Activated naive CD8-positive, alpha-beta T cell treated with anti-CD3 and anti-CD28 coated beads, Interleukin-2, amount 50 U/mL, for 24 hours (primary cell): ENCODE measurements at places on chromosomes 6 and 20.

GRCh38 chr6:41726876-41727275 is 8.5 kb downstream of the TFEB start:
- DNase-seq: no peak

GRCh38 chr6:39197521-39197920 is 31.8 kb downstream of the KCNK5 start:
- DNase-seq: no peak

DNA sequence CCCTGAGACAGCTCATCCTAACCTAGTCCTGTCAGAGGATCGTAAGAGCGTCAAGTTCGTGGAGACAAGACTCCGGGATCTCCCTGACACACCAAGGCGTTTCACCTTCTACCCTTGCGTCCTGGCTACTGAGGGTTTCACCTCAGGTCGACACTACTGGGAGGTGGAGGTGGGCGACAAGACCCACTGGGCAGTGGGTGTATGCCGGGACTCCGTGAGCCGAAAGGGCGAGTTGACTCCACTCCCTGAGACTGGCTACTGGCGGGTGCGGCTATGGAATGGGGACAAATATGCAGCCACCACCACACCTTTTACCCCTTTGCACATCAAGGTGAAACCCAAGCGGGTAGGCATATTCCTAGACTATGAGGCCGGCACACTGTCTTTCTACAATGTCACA is 3.2 kb upstream of the RPP21 start:
- DNase-seq: no peak

DNA sequence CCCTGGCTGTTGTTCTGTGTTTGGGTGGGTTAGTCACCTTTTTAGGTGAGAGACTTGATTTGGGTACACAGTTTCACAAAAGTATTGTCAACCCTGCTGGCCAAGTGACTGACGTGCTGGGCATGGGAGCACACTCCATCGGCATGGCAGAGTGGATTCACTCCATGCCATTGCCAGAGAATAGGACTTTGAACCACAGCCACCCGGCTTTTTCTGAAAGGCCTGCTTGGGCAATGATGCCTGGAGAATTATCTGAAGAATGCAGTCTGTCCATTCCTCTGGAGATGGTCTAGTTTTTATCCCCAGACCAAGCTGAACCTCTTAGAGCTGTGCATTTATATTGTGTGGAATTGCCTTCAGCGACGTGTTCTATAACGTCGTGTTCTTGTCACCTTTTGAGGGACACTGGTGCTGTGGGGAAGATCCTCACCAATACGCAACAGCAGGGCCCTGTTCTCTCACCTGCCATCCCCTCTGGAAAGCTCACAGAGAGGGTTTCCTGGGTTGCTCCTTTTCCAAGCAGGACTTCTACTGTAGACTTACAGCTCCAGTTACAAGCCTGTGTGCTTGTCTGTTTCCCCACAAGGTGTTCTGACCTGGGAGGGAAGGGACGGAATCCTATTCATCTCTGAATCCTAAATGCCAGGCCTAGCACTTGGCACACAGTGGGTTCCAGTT is 183.4 kb upstream of the AKAP12 start:
- DNase-seq: no peak

- no peak for DNase-seq
Observed at GRCh38 chr6:157221817-157222175, 101.5 kb downstream of the TMEM242 start.

GRCh38 chr20:18048176-18048575 is 9.5 kb downstream of the OVOL2 start:
- no peak for DNase-seq

DNA sequence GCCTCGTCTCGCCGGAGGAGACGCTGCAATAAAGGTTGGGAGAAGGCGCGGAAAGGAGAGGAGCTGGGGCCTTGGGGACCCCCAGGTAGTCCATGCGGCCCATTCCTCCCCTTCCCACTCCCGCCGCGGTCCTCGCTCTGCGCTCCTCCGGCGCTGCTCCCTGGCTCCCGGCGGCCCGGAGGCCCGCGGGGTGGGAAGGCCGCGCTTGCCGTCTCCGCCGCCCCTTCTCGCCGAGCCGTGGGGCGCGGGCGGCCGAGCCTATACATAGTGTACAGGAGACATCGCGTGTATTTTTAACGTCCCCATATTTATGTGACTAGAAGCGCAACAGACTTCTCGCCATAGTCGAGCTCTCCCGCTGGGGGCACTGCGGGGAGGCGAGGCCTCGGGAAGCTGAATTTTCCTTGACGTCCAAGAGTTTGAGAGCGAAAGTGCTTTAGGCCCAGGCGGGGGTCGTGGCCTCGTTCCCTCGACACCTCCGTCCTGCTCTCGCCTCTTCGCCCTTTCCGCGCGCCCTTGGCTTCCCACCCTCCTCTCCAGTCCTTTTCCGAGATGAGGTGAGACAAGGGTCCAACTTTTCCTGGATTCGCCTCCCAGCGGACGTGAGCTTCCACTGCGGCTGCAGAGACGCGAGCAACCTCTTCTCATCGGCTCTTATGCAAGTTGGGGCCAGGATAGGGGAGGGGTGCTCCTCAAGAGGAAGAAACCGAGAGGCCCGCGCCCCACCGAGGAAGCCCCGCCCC is 29.0 kb downstream of the SLC12A5 start:
- no peak for DNase-seq

GRCh38 chr6:81751388-81752083 is 945 bp downstream of the TENT5A start:
- peak; percentile 33 for DNase-seq

GRCh38 chr6:34459899-34460593 is 5.8 kb upstream of the PACSIN1 start:
- peak; percentile 42 for DNase-seq

DNA sequence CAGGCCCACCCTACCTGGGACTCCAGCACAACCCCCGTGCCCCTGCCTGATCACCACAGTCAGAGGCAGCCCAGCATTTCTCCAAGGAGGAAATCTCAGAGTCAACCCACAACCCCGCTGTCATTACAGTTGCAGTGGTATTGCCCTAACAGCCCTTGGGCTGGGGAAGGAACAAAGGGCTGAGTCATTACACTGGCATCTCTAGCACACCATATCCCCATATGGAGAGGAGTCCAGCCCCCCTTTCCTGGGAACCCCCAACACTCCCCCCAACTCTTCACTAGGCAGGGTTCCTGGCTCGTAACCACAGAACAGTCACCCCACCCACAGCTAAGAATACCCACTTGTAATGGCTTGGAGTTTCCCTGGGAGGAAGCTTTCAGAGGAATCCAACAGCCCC is 149.4 kb upstream of the OGFRL1 start:
- DNase-seq: no peak

- no peak for DNase-seq
Observed at GRCh38 chr6:148414836-148415235, 72.2 kb downstream of the SASH1 start.

GRCh38 chr6:134373282-134373922 is 55.5 kb upstream of the SGK1 start:
- DNase-seq: peak; percentile 13

- peak; percentile 42 for DNase-seq
Observed at GRCh38 chr6:28336284-28337120, 554 bp upstream of the ZSCAN31 start.

DNA sequence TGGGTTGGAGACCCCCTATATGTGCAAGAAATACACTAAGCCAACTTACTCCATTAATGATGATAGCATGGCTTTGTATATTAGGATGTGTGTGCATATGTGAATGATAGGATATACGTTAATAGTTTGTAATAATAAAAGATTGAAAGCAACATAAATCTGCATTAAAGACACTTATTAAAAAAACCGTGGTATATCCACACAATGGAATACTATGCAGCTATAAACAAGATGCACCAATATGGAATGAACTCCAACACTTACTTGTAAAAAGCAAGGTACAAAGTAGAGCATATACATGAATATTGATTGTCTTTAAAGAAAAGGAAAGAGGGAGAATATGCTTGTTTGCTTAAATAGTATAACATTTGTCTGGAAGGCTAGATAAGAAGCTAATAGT is 68.0 kb downstream of the UST start:
- DNase-seq: no peak

DNA sequence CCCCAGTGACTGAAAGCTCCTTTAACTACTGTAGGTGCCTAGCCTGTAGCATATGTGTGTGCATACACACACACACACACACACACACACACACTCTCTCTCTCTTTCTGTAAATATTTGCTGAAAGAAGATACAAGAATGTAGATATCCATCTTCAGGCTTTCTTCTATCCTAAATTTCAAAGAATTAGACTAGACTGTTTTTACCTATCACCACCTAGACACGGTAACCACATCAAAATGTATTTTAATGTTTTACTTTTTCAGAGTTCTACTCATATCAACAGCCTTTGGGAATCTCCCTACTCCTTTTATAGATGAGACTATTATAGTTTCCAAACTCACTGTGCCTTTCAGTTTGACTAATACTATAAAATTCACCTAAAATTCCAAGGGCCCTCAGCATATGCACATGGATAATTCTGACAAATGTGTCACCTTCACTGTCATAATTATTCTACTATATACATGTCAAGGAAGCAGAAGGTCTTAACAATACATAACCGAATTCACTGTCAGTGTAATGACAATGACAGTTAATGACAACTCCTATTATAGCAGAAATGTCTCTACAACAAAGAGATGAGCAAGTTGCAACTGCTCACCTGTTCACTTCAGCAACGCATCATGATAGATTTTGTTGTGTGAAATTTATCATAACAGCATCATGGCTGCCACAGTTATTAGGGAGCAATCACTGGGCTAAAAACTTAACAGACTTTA is 236.5 kb downstream of the GMPR start:
- no peak for DNase-seq

GRCh38 chr6:158644231-158645063 is at the start of gene DYNLT1:
Gene DYNLT1, minus strand, starts transcription at chr6:158644743. Its CDS starts 35 bp downstream, at chr6:158644708.
- DNase-seq: peak; percentile 97

- DNase-seq: no peak
Observed at GRCh38 chr6:25472306-25472705, 179.7 kb upstream of the SCGN start.

GRCh38 chr6:125930765-125931418 is 25.7 kb upstream of the HINT3 start:
- no peak for DNase-seq

GRCh38 chr6:39166189-39166911 is 51.4 kb upstream of the SAYSD1 start:
- DNase-seq: peak; percentile 94

- DNase-seq: no peak
Observed at GRCh38 chr6:74598462-74599393, 607.1 kb downstream of the COL12A1 start.

DNA sequence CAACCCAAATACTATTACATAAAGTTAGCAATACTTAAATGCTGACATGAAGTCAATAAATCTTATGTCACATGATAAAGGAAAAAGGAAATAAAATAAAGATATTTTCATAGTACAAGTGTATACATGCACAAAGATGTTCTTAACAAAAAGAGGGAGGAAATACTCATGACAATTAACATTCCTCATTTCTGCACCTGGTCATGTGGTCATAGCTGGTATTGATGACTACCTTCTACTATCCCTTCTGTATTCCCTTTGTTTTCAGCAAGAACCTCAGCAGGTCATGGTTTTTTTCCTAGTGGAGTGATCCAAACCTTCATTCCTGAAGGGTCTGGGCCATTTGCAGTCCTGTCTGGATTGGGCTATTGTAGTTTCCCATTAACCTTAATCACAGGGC is 43.5 kb upstream of the FYN start:
- DNase-seq: no peak

DNA sequence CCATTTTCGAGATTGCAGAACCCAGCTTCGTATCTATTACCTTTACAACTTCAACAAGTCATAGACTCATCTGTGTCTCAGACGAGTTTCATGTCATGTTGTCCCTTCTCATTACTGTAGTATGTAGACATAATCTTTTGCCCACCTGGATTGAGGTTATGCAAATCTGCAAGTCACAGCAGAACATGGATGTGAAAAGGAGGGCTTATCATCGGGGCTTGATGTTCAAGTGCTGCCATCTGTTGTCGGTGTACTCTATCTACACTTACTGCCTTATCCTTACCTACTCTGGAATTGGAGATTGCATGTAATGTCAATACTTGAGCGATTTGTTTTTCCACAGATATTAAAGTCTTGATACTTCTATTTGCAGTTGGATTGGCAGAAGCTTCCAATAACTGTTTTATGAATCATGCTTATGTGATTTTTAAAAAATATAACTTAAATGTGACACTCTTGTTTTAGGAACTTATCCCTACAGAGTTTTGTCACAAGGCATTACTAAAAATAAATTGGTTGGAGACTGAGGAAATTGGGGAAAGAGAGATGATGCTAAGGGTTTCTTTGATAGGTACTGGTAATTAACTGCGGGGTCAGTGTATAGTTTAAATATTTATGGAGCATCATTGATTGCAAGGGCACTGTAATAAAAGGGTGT is 3.0 kb upstream of the GOPC start:
- DNase-seq: peak; percentile 33

GRCh38 chr6:11766589-11767450 is 11.8 kb downstream of the ADTRP start:
- no peak for DNase-seq

DNA sequence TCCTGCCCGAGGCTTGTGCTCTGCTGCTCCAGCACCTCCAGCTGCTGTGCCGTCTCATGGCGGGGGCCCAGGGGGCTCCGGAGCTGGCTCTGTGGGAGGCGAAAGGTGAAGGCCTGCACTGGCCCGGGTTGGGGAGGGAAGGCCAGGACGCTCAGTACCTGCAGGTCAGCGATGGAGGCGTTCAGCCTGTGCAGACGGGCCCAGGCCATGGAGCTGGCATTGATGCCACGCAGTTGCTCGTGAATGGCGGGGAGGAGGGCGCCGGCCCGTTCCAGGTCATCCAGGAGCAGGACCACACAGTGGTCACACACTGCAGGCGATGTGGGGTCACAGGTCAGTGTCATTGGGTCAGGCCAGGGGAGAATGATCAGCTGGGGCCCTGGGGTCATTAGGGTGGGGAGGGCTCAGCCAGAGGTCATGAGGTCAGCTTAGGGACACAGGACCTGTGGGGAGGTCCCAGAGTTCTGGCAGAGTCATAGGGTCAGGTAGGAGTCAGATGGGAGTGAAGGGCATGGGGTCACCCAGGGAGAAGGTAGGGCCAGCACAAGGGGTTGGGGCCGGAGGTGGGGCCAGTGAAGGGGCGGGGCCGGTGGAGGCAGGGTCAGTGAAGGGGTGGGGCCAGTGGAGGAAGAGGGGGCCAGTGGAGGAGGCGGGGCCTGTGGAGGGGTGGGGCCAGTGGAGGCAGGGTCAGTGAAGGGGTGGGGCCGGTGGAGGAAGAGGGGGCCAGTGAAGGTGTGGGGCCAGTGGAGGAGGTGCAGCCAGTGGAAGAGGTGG is 18.0 kb downstream of the ADRM1 start:
- peak; percentile 21 for DNase-seq

- DNase-seq: no peak
Observed at GRCh38 chr6:7203939-7204338, 96.2 kb downstream of the RREB1 start.

DNA sequence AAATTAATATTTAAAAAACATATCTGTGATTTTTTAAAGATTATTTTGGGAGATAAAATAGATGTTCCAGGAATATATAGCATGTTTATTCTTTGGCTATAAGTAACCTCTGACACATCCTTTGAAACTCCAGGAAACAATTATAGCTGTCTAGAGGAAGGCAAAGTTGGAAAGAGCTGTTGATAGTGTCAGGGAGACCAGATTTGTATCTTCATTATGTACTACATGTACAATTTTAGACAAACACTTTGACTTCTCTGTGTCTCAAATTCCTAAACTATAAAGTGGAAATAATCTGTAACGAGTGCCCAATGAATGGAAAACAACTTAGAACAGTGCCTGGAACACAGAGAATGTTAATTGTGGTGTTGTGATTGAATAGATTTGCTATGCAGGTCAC is 25.6 kb upstream of the ADGRG6 start:
- DNase-seq: no peak
